Immature natural killer cell (primary cell): ENCODE measurements at places on chromosomes 3 and 15. TPM values are rescaled to one million over a fixed set of nuclear protein-coding genes. Genes with fewer than 3 reads are reported as not detected.

DNA sequence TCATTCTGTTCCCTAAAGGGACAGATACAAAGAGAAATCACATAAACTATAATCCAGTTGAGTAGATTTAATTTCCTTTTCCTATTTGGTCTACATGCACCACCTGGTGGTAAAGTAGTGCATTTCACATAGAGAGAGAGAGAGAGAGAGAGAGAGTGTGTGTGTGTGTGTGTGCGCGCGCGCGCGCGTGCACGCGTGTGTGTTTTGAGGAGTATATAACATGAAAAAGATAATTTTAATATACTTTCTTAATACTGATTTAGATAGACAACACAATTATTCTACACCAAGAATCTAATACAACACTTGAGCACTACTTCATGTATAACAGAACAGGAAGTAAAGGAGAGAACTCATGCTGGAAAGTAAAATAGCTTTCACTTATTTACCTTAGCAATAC, 1.1 kb upstream of the FGF7 start:
- no peaks in the 10 kb centered on the region for H3K36me3 ChIP-seq
- H3K4me3 ChIP-seq: peak overlapping the region; percentile 36
- H3K27ac ChIP-seq: no peak overlapping the region
- peak; percentile 57 for DNase-seq

- H3K4me3 ChIP-seq: no peak overlapping the region
- H3K27me3 ChIP-seq: no peaks in the 10 kb centered on the region
- no peak overlapping the region for H3K27ac ChIP-seq
- DNase-seq: no peak
Measured at GRCh38 chr3:116339441-116340028, 105.8 kb downstream of the LSAMP start.

DNA sequence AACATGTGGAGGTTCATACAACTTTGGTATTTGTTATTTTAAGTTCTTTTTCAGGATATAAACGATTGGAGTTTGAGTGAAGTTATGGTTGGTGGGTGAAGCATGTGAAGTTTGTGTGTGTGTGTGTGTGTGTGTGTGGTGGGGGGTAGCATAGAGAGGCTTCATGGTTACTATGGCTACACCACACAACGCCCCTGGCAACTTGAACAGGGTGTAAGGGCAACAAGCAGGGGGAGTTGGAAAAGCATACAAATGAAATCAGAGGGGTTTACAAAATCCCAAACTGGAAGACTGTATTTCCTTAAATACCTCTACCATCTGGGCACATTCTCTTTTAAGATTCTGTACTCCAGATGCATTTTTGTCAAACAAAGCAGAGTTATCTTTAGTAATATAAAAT, 207.5 kb downstream of the SV2B start:
- H3K4me1 ChIP-seq: peaks cover 29% of the 10 kb centered on the region
- peaks cover 14% of the 10 kb centered on the region for H3K27me3 ChIP-seq
- no peak overlapping the region for H3K4me3 ChIP-seq
- DNase-seq: no peak
- H3K36me3 ChIP-seq: no peaks in the 10 kb centered on the region

DNA sequence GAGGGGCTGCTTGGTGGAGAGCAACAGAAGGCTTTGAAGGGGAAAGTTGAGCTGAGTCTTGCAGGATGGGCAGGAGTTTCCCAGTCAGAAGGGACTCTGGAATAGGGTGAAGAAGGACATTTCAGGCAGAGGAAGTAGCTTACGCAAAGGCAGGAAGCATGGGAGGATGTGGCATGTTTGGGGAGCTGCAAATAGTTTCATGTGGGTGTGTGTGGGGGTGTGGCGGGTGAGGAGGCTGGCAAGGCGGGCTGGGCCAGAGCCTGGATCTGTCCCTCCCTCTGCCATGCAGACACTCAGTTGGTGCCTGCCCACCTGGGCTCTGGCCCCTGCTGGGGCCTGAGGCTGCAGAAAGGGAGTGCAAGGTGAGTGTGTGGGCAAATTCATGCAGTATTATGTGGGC, 10.4 kb downstream of the TEX264 start:
- peaks cover 85% of the 10 kb centered on the region for H3K4me1 ChIP-seq
- peak; percentile 41 for DNase-seq
- H3K4me3 ChIP-seq: peak overlapping the region; percentile 95
- H3K27me3 ChIP-seq: peaks cover 7% of the 10 kb centered on the region

GRCh38 chr3:157460253-157460652, 23.6 kb downstream of the PTX3 start:
- no peak overlapping the region for H3K4me3 ChIP-seq
- H3K36me3 ChIP-seq: no peaks in the 10 kb centered on the region
- H3K4me1 ChIP-seq: no peaks in the 10 kb centered on the region
- no peak overlapping the region for H3K27ac ChIP-seq
- DNase-seq: no peak
- H3K27me3 ChIP-seq: no peaks in the 10 kb centered on the region

DNA sequence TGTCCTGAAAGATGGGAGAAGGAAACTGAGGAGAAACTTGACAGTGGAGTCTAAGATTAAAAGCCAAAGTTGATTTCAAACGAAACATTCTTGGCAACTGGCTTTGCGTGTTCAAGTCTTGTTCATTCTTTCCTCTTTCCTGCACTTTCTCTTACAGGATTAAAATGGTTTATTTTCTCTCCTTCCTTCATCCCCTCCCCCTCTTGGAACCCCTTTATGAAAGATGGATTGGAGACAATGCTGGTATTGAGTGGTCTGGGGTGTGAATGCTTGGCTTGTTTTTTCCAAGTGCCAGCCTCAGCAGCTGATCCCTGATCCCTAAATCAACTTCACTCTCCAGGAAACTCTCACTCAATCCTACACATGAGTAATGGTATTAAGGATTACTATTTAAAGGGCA, 703 bp upstream of the LSAMP start:
- no peak for DNase-seq
- no peak overlapping the region for H3K4me3 ChIP-seq
- H3K36me3 ChIP-seq: no peaks in the 10 kb centered on the region
- no peaks in the 10 kb centered on the region for H3K4me1 ChIP-seq
- no peaks in the 10 kb centered on the region for H3K27me3 ChIP-seq
- H3K27ac ChIP-seq: no peak overlapping the region

DNA sequence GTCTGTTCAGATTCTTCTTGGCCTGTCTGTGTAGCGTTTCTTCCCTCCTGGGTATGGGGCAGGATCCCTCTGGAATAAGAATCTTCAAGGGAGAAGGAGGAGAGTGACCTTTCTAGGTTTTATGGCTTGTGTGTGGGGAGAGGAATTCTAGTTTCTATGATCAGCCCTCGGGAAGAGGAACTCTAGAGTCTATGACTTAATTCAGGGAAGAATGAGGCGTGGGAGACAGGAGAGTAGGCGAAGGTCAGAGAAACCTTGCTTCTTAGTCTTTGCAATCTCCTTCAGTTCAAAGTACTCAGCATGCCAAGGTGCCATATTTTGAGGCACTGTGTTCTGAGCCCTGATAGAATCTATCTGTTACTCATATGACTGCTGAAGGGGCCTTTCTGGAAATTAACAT, 99.2 kb upstream of the C3orf80 start:
- no peak overlapping the region for H3K4me3 ChIP-seq
- H3K27me3 ChIP-seq: no peaks in the 10 kb centered on the region
- H3K4me1 ChIP-seq: no peaks in the 10 kb centered on the region
- no peak for DNase-seq
- no peaks in the 10 kb centered on the region for H3K36me3 ChIP-seq
- no peak overlapping the region for H3K27ac ChIP-seq

DNA sequence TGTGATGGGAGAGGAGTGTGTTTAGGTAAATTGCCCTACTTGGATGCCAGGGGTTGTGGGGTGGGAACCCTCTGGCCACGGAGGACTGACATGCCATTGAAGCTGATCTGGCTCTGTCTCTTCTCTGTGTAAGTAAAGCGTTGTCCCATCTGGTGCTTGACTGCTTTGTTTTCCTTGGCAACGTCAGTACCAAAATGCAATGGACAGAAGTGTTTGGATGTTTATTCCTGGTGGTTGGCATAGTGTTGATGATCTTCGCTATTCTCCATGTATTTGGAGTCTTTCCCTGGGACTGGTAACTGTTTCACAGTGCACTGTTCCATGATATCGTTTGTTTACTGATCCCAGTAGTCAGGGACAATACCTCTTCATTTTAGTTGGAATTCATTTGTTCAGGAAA, 130.5 kb upstream of the MCTP2 start:
- DNase-seq: no peak
- no peaks in the 10 kb centered on the region for H3K36me3 ChIP-seq
- H3K4me1 ChIP-seq: no peaks in the 10 kb centered on the region
- no peak overlapping the region for H3K27ac ChIP-seq

- no peak overlapping the region for H3K4me3 ChIP-seq
- H3K27me3 ChIP-seq: peaks cover 8% of the 10 kb centered on the region
- H3K27ac ChIP-seq: no peak overlapping the region
- DNase-seq: no peak
Measured at GRCh38 chr3:169607949-169608348, 55.6 kb downstream of the MECOM start.

DNA sequence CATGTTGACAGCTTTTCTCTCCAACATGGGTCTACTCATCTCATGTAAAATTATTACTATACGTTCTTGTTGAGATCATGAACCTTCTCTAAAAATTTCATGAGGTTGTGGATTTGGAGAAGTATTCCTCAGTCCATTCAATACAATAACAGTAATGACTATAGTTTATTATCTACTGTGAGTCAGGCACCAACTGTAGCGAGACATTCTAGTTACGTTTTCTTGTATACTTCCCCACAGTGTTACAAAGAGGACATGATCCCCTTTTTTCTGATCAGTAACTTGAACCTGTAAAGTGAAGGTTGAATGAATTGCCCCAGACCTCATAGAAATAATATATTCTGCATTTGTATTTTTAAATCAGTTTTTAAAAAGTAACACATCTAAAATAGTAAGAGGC, 76.4 kb downstream of the AKAP13 start:
- H3K27me3 ChIP-seq: no peaks in the 10 kb centered on the region
- no peak for DNase-seq
- H3K4me1 ChIP-seq: peaks cover 15% of the 10 kb centered on the region
- no peak overlapping the region for H3K27ac ChIP-seq
- no peak overlapping the region for H3K4me3 ChIP-seq

DNA sequence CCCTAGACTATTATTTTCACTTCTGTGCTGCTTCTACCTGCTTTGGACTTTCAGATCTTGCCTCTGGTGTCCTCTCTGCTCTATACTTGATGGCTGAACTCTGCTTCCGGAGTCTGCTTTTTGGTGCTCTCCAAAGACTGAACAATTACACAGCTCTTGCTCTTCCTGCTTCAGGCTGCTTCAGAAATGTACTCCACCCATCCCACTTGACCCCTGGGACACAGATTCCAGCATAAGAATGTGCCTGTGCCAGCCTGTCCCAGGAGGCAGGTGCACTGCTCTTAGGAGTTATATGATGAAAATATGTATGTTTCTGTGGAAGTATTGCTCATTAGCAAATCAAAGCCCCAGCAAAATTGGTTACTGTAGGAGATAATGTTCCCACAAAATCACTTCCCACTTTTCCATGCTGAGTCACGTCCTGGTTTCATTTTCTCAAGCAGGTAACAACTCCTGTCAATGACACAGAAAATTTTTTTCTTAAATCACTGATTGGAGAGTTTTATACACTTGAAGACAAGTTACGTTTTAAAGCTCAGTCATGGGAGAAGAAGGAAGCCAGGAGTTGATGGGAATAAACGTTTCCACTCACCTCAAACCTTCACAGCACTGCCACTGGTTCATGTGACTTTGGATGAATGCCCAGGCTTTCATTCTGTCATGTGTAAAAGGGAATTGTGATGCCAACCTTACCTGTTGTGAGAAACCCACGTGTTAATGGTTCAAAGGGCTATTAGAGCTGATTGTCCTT, 239.4 kb upstream of the ZPLD1 start:
- H3K4me3 ChIP-seq: no peak overlapping the region
- no peaks in the 10 kb centered on the region for H3K36me3 ChIP-seq
- no peak for DNase-seq
- H3K4me1 ChIP-seq: no peaks in the 10 kb centered on the region

GRCh38 chr3:14598143-14598569, 53.4 kb upstream of the CCDC174 start:
- H3K36me3 ChIP-seq: peaks cover 8% of the 10 kb centered on the region
- H3K4me1 ChIP-seq: no peaks in the 10 kb centered on the region
- no peak overlapping the region for H3K4me3 ChIP-seq

- DNase-seq: no peak
- H3K36me3 ChIP-seq: peaks cover 10% of the 10 kb centered on the region
- no peak overlapping the region for H3K4me3 ChIP-seq
- peak overlapping the region; percentile 34 for H3K27ac ChIP-seq
- peaks cover 2% of the 10 kb centered on the region for H3K27me3 ChIP-seq
Measured at GRCh38 chr15:84685304-84685703, 27.3 kb upstream of the NMB start.

- H3K36me3 ChIP-seq: no peaks in the 10 kb centered on the region
- H3K4me3 ChIP-seq: peak overlapping the region; percentile 48
- H3K4me1 ChIP-seq: peaks cover 16% of the 10 kb centered on the region
- peak; percentile 10 for DNase-seq
- H3K27ac ChIP-seq: peak overlapping the region; percentile 20
Measured at GRCh38 chr3:7876741-7877297, 624.8 kb upstream of the LMCD1 start.

GRCh38 chr3:97821287-97821773, 481 bp upstream of the CRYBG3 start:
- no peaks in the 10 kb centered on the region for H3K36me3 ChIP-seq
- DNase-seq: no peak
- peak overlapping the region; percentile 92 for H3K4me3 ChIP-seq
- peaks cover 17% of the 10 kb centered on the region for H3K27me3 ChIP-seq
- H3K4me1 ChIP-seq: peaks cover 22% of the 10 kb centered on the region
- H3K27ac ChIP-seq: peak overlapping the region; percentile 58

DNA sequence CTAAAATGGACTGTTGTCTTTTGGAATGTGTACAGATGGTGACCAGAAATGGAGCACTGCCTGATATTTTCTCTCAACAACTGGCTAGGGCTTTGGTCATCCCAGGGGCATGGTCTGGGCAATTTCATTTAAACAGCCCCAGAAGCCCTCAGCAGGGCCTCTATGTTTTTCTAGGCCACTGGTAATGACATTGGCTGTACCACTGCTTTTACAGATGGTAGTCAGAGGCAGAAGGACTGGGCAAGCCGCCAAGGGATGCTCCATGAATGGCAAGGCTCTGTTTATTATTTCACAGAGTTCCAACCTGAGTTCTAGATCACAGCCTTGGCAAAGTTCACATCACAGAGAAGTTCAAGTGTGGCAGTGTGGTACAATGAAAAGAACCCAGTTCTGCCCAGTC, 37.0 kb upstream of the LMCD1 start:
- H3K27ac ChIP-seq: no peak overlapping the region
- DNase-seq: no peak
- H3K4me3 ChIP-seq: no peak overlapping the region
- no peaks in the 10 kb centered on the region for H3K36me3 ChIP-seq
- no peaks in the 10 kb centered on the region for H3K4me1 ChIP-seq

- no peaks in the 10 kb centered on the region for H3K4me1 ChIP-seq
- no peak overlapping the region for H3K4me3 ChIP-seq
- no peak overlapping the region for H3K27ac ChIP-seq
- no peak for DNase-seq
- H3K36me3 ChIP-seq: no peaks in the 10 kb centered on the region
Measured at GRCh38 chr3:64917914-64918453, 230.2 kb upstream of the ADAMTS9 start.

- no peak overlapping the region for H3K27ac ChIP-seq
- DNase-seq: no peak
- peaks cover 4% of the 10 kb centered on the region for H3K27me3 ChIP-seq
- no peaks in the 10 kb centered on the region for H3K4me1 ChIP-seq
- no peaks in the 10 kb centered on the region for H3K36me3 ChIP-seq
Measured at GRCh38 chr3:105139881-105140560, 226.7 kb upstream of the ALCAM start.

Gene PLCD1
- 11.6 TPM for polyA plus RNA-seq

Gene ITIH3
- not detected for polyA plus RNA-seq

Gene TRPM1
- polyA plus RNA-seq: 0.11 TPM

Gene STRC
- polyA plus RNA-seq: not detected

Gene ZBBX
- not detected for polyA plus RNA-seq

Gene AQP9
- not detected for polyA plus RNA-seq

Gene SERPINI2
- not detected for polyA plus RNA-seq

Gene SLC2A2
- polyA plus RNA-seq: not detected
